CD8-positive, alpha-beta memory T cell (primary cell): ENCODE measurements at places on chromosomes 16 and 17.

GRCh38 chr17:60602385-60602742, 2.4 kb downstream of the PPM1D start:
- peaks cover 22% of the 10 kb centered on the region for H3K4me1 ChIP-seq
- peak overlapping the region; percentile 39 for H3K27ac ChIP-seq
- H3K36me3 ChIP-seq, result no peaks in the 10 kb centered on the region
- H3K4me3 ChIP-seq, result peak overlapping the region; percentile 90
- H3K27me3 ChIP-seq, result no peaks in the 10 kb centered on the region

- no peaks in the 10 kb centered on the region for H3K36me3 ChIP-seq
- H3K4me1 ChIP-seq, result no peaks in the 10 kb centered on the region
- no peak overlapping the region for H3K4me3 ChIP-seq
- H3K27me3 ChIP-seq, result no peaks in the 10 kb centered on the region
- DNase-seq, result no peak
- H3K27ac ChIP-seq, result no peak overlapping the region
These were observed 43.0 kb upstream of the CDH8 start for GRCh38 chr16:62079236-62079635.

- H3K27me3 ChIP-seq, result no peaks in the 10 kb centered on the region
- DNase-seq, result no peak
- peaks cover 8% of the 10 kb centered on the region for H3K4me1 ChIP-seq
- H3K4me3 ChIP-seq, result no peak overlapping the region
- no peak overlapping the region for H3K27ac ChIP-seq
- H3K36me3 ChIP-seq, result no peaks in the 10 kb centered on the region
These were observed 40.2 kb upstream of the PLCG2 start for GRCh38 chr16:81738783-81739496.

- no peaks in the 10 kb centered on the region for H3K4me1 ChIP-seq
- H3K27me3 ChIP-seq, result no peaks in the 10 kb centered on the region
- H3K4me3 ChIP-seq, result no peak overlapping the region
- DNase-seq, result no peak
- no peaks in the 10 kb centered on the region for H3K36me3 ChIP-seq
These were observed 14.3 kb downstream of the CMTM3 start for GRCh38 chr16:66618588-66619375.

GRCh38 chr16:15559176-15559575, 83.8 kb downstream of the MARF1 start:
- no peak overlapping the region for H3K4me3 ChIP-seq
- no peak overlapping the region for H3K27ac ChIP-seq
- no peaks in the 10 kb centered on the region for H3K4me1 ChIP-seq
- no peaks in the 10 kb centered on the region for H3K27me3 ChIP-seq
- H3K36me3 ChIP-seq, result no peaks in the 10 kb centered on the region

DNA sequence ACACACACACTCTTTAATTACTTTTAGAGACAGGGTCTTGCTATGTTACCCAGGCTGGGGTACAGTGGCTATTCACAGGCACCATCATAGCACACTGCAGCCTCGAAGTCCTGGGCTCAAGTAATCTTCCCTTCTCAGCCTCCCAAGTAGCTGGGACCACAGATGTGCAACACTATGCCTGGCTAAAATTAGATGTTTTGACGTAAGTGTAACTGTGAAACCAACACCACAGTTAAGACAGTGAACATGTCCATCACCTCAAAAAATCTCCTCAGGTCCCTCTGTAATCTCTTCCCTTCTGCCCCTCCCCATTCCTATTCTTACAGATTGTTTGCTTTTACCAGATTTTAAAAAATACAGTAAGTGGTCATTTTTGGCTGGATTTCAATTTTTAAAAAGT, 66.7 kb downstream of the RPGRIP1L start:
- no peaks in the 10 kb centered on the region for H3K4me1 ChIP-seq

GRCh38 chr17:47636273-47637030, 13.3 kb upstream of the KPNB1 start:
- H3K27ac ChIP-seq, result no peak overlapping the region
- H3K36me3 ChIP-seq, result no peaks in the 10 kb centered on the region
- no peaks in the 10 kb centered on the region for H3K27me3 ChIP-seq
- H3K4me1 ChIP-seq, result peaks cover 9% of the 10 kb centered on the region
- H3K4me3 ChIP-seq, result no peak overlapping the region

DNA sequence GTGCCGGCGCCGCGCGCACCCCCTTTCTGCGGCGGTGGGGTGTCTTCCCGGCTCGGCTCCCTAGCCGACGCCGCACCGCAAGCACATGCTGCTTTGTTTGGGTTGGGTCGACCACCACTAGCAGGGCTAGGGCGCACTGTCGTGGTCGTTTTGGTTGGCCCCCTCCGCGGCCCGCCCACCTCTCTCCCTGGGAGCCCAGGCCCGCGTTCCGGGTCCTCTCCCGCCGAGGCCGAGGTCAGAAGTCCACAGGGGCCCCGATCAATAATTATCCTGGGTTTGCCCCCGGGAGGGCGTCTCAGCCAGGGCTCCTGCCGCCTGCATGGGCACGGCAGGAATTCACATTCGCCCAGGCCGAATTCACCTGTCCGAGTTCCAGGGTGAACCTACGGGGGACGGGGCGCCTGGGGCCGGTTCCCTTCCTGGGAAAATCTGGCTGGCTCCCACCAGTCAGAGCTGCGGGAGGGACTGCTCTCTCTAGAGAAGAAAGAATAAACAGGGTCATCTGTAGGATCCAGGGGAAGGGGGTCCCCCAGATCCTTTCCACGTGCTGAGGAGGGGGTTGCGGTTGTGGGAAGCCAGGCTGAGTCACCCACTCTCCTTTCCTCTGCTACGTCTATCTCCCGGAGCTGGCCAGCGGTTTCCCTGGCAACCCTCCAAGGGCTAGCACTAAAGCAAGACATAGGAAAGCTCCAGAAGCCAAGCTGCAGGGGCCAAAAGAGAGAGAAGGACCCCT, 584 bp upstream of the STAT5B start:
- H3K27ac ChIP-seq, result peak overlapping the region; percentile 64
- no peaks in the 10 kb centered on the region for H3K36me3 ChIP-seq
- peaks cover 42% of the 10 kb centered on the region for H3K4me1 ChIP-seq
- DNase-seq, result no peak
- peak overlapping the region; percentile 65 for H3K4me3 ChIP-seq

- no peak for DNase-seq
- H3K4me3 ChIP-seq, result no peak overlapping the region
These were observed 9.0 kb upstream of the CDH5 start for GRCh38 chr16:66357523-66357928.

DNA sequence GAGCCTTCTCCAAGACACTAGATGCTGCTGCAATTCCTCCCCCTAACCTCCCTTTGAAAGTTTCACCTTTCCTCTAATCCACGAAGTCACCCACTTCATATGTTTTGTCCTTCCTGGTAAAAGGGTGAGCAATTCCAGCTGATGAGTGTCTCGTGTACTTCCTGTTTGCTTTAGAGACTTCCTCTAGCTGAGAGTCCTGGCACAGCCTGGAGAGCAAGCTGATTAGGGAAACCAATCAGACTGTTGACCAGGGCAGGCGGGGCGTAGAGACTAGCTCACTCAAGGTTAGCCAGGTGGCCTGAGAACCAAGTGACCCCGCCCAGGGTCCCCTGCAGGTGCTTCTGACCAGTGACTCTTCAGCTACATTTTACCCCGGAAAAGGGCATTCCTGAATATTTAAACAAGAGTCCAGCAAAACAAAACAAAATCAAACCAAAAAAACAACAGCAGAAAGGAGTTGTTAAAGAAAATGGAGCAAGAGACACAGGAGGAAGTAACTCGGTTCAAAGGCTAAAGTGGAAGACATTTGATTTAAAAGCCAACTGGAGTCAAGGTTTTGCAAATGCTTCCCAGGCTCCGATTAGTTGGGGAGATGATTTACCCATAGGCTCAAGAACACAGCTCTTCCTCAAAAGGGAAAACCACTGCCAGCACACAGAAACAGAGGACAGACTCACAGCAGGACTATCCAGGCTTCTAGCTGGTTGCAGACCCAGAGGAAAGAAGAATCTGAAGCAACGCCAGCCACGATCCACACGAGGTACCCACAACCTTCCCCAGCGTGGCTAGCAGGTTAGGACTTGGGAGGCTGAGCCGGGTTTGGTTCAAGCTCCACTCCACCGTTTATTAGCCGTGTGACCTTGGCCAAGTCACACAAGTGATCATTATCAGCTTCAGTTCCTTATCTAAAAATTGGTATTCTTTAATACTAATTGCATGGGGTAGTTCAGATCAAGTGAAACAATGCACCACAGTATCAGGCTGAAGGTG, 13.4 kb downstream of the HSPB9 start:
- no peaks in the 10 kb centered on the region for H3K27me3 ChIP-seq
- DNase-seq, result no peak
- no peak overlapping the region for H3K27ac ChIP-seq
- H3K4me1 ChIP-seq, result peaks cover 48% of the 10 kb centered on the region
- H3K36me3 ChIP-seq, result peaks cover 12% of the 10 kb centered on the region

DNA sequence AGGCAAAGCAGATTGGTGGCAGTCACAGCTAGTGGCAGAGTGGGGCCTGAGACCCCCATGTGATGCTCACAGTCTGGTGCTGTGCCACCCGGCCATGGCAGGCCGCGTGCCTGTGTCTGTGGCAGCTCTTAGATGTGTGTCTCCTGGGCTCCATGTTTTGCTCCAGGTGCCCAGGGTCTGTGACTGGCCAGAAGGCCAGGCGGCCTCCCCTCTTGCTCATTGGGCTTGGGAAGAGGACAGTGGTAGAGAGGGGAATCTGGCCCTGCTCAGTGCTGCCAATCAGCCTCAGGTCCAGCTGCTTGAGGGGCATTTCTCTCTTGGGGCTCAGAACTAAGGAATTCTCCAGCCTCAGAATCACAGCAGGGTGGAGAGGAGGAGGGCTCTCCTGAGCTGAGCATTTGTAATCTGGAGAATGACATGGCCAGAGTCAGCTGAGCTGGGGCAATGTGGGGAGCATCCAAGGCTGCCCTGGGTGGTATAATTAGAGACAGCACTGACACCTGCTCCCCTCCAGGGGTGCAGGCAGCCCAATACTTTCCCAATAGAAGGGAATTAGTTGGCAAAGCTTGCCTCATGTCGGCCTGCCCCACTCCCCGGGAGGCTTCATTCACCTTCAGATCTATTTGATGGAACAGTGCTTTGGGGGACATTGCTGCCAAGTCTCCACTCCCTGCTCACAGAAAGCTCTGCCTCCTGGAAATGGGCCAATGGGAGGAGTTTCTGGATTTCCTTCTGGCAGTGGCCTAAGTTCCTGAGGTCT, 2.7 kb upstream of the LASP1NB start:
- no peak overlapping the region for H3K4me3 ChIP-seq
- peaks cover 23% of the 10 kb centered on the region for H3K36me3 ChIP-seq
- no peaks in the 10 kb centered on the region for H3K27me3 ChIP-seq
- no peak for DNase-seq
- no peak overlapping the region for H3K27ac ChIP-seq

GRCh38 chr17:34163646-34164045, 91.4 kb upstream of the CCL2 start:
- H3K27me3 ChIP-seq, result peaks cover 5% of the 10 kb centered on the region
- H3K27ac ChIP-seq, result no peak overlapping the region
- H3K4me1 ChIP-seq, result no peaks in the 10 kb centered on the region
- H3K4me3 ChIP-seq, result no peak overlapping the region
- H3K36me3 ChIP-seq, result no peaks in the 10 kb centered on the region

- no peak for DNase-seq
- peaks cover 38% of the 10 kb centered on the region for H3K36me3 ChIP-seq
- H3K4me3 ChIP-seq, result no peak overlapping the region
- H3K27ac ChIP-seq, result no peak overlapping the region
- no peaks in the 10 kb centered on the region for H3K4me1 ChIP-seq
These were observed 13.4 kb downstream of the UTP6 start for GRCh38 chr17:31888124-31888523.

GRCh38 chr17:1574697-1575471, 12.3 kb upstream of the PITPNA start:
- H3K27ac ChIP-seq, result no peak overlapping the region
- no peaks in the 10 kb centered on the region for H3K4me1 ChIP-seq
- DNase-seq, result no peak
- H3K36me3 ChIP-seq, result no peaks in the 10 kb centered on the region

DNA sequence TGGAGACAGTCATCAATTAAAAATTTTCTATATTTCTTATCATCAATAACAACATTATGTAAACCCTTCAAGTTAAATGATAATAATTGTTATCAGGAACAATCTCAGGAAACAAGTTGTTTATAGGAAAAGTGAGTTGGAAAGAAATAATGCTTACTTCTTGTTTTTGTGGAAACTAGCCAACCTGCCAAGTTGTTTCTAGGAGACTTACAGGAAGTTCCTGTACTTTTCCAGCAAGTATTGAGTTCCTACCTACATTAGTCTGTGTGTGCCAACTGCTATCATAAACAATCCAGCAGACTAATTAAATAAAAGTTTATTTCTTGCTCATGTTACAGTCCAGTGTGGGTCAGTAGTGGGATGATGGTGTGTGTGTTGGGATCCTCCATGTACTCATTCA, 1.6 kb upstream of the CCL14 start:
- H3K4me1 ChIP-seq, result no peaks in the 10 kb centered on the region
- H3K4me3 ChIP-seq, result no peak overlapping the region
- H3K27me3 ChIP-seq, result no peaks in the 10 kb centered on the region
- DNase-seq, result no peak
- no peaks in the 10 kb centered on the region for H3K36me3 ChIP-seq
- no peak overlapping the region for H3K27ac ChIP-seq

- no peak overlapping the region for H3K4me3 ChIP-seq
- H3K4me1 ChIP-seq, result no peaks in the 10 kb centered on the region
- no peaks in the 10 kb centered on the region for H3K27me3 ChIP-seq
- H3K36me3 ChIP-seq, result no peaks in the 10 kb centered on the region
- DNase-seq, result no peak
These were observed 83.8 kb upstream of the ERCC4 start for GRCh38 chr16:13835935-13836730.

DNA sequence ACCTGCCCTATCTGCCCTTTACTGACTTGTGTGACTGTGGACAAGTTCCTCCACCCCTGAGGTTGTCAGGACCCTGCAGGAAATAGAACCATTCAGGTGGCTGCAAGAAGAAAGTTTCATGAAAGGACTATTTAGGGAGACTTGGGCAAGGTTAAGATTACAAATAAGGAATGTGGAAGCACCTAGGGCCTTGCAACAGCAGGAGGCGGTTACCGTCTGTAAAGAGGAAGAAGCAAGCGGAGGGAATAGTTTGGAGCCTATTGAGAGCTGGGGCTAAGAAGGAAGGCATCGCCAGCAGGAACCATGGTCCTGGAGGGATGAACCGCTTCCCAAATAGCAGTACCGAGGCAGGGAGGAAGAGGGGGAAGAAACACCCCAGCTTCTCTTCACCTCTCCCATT, 132.4 kb downstream of the PRKCB start:
- H3K36me3 ChIP-seq, result no peaks in the 10 kb centered on the region
- no peak for DNase-seq
- H3K4me1 ChIP-seq, result peaks cover 16% of the 10 kb centered on the region
- H3K4me3 ChIP-seq, result no peak overlapping the region
- H3K27me3 ChIP-seq, result no peaks in the 10 kb centered on the region

GRCh38 chr17:66713533-66714042, 121.3 kb upstream of the CACNG5 start:
- no peaks in the 10 kb centered on the region for H3K27me3 ChIP-seq
- no peaks in the 10 kb centered on the region for H3K36me3 ChIP-seq
- no peak for DNase-seq
- peak overlapping the region; percentile 4 for H3K27ac ChIP-seq

DNA sequence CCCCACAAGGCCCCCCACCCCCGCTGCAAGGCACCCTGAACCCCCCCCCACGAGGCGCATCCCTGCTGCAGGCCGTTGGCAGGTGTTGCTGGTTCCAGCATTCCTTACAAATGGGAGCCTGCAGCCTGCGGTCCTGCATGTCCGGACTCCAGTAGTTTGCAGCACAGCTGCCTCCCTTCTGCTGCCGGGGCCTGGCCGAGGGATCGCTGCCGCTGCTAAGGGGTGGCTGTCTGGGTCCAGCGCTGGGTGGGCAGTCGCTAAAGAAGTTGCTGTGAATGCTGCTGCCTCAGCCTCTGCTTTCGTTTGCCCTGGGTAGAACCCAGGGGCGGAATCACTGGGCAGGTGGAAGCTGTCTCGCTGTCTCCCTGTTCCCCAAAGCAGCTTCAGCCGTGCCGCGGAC, 11.8 kb downstream of the UTS2R start:
- no peak overlapping the region for H3K4me3 ChIP-seq
- no peaks in the 10 kb centered on the region for H3K36me3 ChIP-seq
- no peaks in the 10 kb centered on the region for H3K4me1 ChIP-seq
- no peaks in the 10 kb centered on the region for H3K27me3 ChIP-seq
- H3K27ac ChIP-seq, result no peak overlapping the region
